ENCODE measurements at places on chromosomes 12 and 14. TPM values are rescaled to one million over a fixed set of nuclear protein-coding genes. Genes with fewer than 3 reads are reported as not detected.

The MYF5 gene
- total RNA-seq: not detected

The GUCY2C gene
- not detected for total RNA-seq

The ANKRD9 gene
- total RNA-seq: 13.0 TPM

The PELI2 gene
- 44.6 TPM for total RNA-seq

The METTL17 gene
- total RNA-seq: 76.6 TPM

The KRT6C gene
- not detected for total RNA-seq

The EPYC gene
- not detected for total RNA-seq

The TSPAN9 gene
- total RNA-seq: 3.2 TPM

The MMP14 gene
- 0.30 TPM for total RNA-seq

The RHOJ gene
- total RNA-seq: not detected

The ENDOU gene
- 0.37 TPM for total RNA-seq

The SAMD15 gene
- 0.75 TPM for total RNA-seq

The GPR132 gene
- total RNA-seq: not detected

The GPR162 gene
- 0.94 TPM for total RNA-seq

The FZD10 gene
- total RNA-seq: not detected

The KCNH5 gene
- total RNA-seq: 4.1 TPM

The C12orf50 gene
- total RNA-seq: not detected

The SERPINA12 gene
- not detected for total RNA-seq

The CYP27B1 gene
- 5.4 TPM for total RNA-seq

The ZNF26 gene
- total RNA-seq: 14.4 TPM

The GLT8D2 gene
- total RNA-seq: 0.26 TPM

The NPAS3 gene
- total RNA-seq: not detected

The SSTR1 gene
- not detected for total RNA-seq

The FOXN4 gene
- total RNA-seq: not detected

The SMIM10L1 gene
- total RNA-seq: 9.3 TPM

The REM2 gene
- 0.37 TPM for total RNA-seq

The WIF1 gene
- total RNA-seq: not detected

The RNASE1 gene
- total RNA-seq: not detected

The HCFC2 gene
- 5.3 TPM for total RNA-seq

The TMEM132D gene
- total RNA-seq: not detected

The TSPAN19 gene
- 0.10 TPM for total RNA-seq

The TRIM9 gene
- 0.07 TPM for total RNA-seq

The NKX2-1 gene
- total RNA-seq: not detected

The CCT2 gene
- 348 TPM for total RNA-seq

The MGAT4C gene
- total RNA-seq: 0.12 TPM

The TMPRSS12 gene
- total RNA-seq: not detected

The KLRC4 gene
- not detected for total RNA-seq

The CCDC197 gene
- not detected for total RNA-seq

The NANOG gene
- total RNA-seq: not detected

The GAS2L3 gene
- 33.7 TPM for total RNA-seq

The MAP3K9 gene
- total RNA-seq: 0.84 TPM

The LRRC10 gene
- not detected for total RNA-seq

The CLEC14A gene
- not detected for total RNA-seq

The TAS2R42 gene
- total RNA-seq: not detected

The KRT86 gene
- total RNA-seq: 0.92 TPM

The CCDC196 gene
- total RNA-seq: not detected

All from NCI-H460 (cell line).